ENCODE measurements at places on chromosomes 5 and 9.

GRCh38 chr5:42570966-42571960 is 148.0 kb downstream of the GHR start:
- DNase-seq: no peak

- no peak for DNase-seq
These were observed 76.7 kb upstream of the UNC5A start for GRCh38 chr5:176733406-176734262.

DNA sequence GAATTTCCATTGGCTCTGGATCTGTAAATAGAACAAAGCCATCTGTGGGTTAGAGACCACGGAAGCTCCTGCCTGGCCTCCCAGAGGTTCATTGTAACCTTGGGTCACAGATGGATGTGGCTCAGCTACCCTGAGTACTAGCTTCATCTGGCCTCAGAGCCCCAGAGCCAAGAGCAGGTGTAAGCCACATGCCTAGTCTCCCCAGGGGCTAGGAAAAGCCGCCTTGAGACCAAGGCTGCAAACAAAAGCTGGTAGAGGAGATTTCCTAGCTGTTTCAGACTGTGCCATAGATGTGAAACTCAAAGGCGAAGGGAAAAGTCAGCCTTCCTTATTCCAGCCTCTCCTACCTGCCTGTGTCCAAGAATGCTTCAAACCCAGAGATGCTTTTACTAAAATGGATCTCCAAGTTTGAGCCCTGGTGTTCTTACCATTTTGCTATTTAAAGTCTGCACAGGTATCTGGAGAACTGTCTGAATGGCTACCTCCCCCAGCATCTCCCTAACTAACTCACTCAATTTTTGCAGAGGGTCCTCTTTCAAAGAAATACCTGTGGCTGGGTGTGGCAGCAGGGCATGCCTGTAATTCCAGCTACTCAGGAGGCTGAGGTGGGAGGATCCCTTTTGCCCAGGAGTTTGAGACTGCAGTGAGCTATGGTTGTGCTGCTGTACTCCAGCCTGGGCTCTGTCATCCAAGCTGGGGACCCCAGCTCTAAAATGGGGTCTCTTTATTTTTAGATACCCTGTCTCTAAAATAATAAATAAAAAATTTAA is 42.3 kb upstream of the MAP1B start:
- DNase-seq: no peak

- no peak for DNase-seq
These were observed 11.3 kb upstream of the ANGPTL2 start for GRCh38 chr9:127133739-127134167.

GRCh38 chr5:140239939-140240700 is 62.8 kb downstream of the PFDN1 start:
- peak; percentile 79 for DNase-seq

Measured in Kasumi-1 (cell line).